NCI-H524 treated with DMSO at 0.1 percent for 48 hours (cell line): ENCODE measurements at places on chromosomes 6 and 20.

DNA sequence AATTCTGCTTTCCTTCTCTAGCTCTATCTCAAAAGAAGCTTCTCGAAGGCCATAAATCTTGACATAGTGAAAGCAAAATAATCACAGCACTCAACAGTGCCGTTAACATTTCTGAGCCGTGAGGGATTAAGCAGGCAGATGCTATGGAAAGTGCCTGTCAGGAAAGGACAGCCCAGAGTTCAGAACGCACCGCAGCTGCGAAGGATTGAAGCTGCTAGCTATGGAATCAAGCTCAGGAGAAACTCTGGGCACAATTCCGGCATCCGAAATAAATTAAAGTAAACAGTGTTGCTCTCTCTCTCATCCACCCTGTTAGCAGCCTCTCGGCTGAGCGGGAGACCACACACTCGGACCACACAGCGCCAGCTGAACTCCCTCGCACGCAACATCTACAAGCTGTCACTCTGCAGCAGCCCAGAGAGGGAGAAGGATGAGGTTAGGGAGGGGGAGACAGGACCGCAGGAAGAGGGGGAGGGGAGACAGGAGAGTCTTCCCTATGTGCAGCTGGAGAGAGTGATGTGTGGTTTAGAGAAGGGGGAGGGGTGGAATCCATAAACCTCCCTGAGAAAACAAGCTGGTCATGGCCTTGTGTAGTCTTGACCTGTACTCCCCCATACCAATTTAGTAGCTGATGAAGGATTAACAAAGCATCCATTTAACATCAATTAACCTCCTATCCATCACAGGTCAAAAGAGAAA is 9.0 kb downstream of the EXOC2 start:
- DNase-seq = peak; percentile 89

DNA sequence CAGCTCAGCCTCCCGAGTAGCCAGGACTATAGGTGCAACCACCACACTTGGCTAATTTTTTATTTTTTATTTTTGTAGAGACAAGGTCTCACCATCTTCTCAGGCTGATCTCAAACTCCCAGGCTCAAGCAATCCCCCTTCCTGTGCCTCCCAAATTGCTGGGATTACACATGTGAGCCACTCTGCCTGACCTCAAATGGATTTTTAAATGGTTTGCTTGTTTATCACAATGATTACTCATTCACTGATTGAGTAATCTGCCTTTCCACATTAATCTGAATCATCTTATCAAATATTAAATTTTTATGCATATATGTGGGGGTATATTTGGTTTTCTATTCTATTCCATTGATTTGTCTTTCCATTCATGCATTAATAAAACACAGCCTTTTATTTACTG is 9.4 kb upstream of the KHDC1L start:
- no peak for DNase-seq

- peak; percentile 1 for DNase-seq
Measured at GRCh38 chr6:44431118-44431725, 43.7 kb downstream of the CDC5L start.

- no peak for DNase-seq
Measured at GRCh38 chr6:20279051-20279450, 66.8 kb upstream of the MBOAT1 start.

DNA sequence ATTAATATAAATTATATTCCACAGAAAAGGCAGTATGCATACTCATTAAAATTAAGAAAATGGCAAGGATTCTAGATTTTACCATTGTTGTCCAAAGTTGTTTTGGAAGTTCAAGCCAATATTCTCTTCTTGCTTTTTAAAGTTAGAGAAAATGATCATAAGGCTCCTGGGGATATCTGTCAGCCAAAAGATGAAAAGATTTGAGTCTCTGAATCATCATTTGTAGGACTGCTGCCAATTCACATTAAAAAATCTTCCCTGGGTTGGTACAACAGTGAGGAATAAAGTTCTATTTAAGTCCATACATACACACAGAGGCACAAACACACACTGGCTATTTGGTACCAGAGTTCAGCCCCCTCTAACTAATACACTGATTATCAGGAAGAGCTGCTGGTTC is 620.1 kb downstream of the COL12A1 start:
- no peak for DNase-seq

- no peak for DNase-seq
Measured at GRCh38 chr6:43328528-43328927, 19.9 kb upstream of the CRIP3 start.

DNA sequence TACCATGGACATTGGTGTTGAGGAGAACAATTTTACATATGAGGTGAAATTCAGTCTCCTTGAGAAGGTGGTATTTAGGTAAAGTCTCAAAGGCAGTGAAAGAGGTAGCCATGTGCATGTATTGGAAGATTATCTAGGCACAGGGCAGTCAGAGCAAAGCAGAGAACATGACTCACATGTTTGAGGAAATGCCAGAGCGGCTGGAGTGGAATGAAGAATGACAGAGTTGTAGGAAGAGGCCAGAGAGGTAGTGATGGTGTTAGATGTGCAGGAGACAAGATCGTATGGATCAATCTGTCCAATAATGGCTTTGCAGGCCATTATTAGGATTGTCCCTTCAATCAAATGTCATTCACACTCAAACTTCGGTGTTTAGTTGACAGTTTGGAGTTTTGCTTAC is 449.4 kb upstream of the PTCHD4 start:
- DNase-seq = no peak

DNA sequence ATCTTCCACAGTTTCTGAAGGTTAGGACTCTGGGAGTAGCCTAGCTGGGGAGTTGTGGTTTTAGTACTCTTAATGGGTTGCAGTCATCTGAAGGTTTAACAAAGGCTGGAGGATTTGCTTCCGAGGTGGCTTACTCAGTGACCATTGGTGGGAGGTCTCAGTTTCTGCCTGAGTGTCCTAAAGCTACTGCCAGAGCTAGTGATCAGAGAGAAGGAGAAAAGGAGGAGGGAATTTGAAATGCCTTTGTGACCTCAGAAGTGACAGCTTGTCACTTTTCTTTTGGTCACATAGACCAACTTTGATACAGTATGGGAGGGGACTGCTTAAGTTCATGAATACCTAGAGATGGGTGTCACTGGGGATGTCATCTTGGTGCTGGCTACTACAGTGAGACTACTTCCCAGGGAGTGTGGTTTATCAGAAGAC is 41.3 kb downstream of the NCOA3 start:
- no peak for DNase-seq

- no peak for DNase-seq
Measured at GRCh38 chr20:43727980-43728590, 1.3 kb upstream of the GTSF1L start.

DNA sequence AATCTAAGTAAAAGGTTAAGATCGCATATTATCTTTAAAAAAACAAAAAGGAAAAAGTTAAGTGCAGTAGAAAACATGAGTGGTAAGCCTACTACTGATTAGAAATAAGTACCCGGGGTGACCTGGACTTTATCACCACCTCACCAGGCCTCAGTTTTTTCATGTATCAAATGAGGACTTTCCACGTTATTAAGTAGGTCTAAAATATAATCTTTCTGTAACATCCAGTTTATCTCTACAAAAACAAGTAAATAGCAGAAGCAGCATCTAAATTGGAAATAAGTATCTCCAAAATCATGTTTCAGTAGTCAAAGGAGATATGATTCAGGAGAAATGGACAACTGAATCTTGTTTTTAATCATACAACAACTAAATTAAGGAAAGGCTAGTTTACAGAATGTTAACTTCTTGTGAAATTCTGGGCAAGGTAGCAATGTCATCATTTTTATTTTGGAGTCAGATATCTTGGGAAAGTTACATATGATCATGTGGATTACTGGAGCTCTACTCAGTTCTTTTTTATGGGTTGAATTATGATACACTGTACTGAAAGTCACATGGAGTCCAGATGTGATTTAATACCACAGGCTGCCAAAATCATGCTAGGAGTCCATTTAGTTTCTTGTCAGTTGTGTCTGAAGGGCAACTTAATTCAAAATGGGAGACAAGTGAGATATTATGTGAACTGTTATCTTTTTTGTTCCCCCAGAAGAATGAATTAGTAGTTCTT is 114.7 kb upstream of the PRL start:
- DNase-seq = no peak

DNA sequence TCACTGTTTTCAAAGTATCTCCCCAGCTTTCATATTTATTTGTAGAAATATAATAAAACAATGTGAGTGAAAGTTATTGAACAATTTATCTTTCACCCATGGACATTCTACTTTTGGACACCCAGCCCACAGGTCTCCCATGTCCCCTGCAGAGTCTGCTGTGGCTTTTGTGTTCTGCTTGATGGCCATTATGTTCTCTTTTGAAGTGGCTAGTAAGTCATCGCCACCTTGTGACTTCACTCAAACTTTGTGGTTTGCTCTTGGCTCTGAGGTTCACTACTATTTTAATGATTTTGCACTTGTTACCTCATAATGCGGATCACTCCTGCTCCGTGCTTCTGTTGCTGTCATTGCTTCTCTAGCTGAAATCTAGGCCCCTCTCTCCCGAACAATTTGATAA is 10.2 kb upstream of the DEFB113 start:
- no peak for DNase-seq

DNA sequence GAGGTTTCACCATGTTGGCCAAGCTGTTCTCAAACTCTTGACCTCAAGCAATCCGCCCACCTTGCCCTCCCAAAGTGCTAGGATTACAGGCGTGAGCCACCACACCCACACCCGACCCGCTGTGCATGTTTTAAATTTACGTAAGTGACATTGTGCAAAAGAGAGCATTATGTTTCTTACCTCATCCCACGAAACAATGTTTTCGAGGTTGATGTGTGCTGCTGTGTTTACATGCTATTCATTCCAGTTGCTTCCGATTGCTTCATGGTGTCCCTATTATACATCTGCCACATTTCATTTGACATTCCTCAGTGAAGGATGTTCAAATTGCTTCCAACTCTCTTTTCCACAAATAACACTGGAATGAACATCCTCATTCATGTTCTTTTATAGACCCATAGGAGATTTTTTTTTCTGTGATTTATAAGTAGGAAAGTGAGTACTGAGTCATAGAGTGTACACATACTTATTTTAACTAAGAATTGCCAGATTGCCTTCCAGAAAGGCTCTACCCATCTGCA is 403.9 kb upstream of the JARID2 start:
- DNase-seq = no peak

DNA sequence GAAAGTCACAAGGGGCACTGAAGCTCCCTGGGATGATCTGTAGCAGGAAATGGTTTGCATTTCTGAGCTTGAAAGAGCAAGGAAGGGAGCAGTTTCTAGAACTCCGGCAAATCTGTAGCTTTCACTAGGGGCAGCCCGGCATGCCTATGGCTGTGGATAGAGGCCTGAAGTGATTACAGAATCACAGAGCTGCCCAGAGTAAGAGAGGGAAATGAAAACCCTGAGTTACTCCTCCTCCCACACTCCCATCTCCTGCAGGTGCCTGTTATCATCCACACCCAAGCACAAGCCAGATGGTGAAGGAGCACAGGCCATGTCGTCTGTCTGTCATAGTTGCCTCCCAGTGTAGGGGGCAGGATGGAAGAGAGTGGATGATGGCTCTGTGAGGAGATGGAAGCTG is 37.1 kb downstream of the HLA-F start:
- no peak for DNase-seq

GRCh38 chr6:143878272-143878760 is 14.0 kb downstream of the ZC2HC1B start:
- no peak for DNase-seq

DNA sequence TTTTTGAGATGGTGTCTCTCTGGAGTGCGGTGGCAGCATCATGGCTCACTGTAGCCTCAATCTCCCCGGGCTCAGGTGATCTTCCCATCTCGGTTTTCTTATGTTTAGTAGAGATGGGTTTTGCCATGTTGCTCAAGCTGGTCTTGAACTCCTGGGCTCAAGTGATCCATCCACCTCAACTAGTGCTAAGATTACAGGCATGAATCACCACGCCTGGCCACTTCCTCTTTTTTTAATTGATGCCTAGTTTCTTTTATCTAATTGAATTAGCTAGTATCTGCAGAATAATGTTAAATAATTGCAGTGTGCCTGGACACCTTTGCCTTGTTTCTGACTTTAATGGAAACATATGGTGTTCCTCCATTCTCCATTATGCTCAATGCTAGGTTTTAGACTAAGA is 38.4 kb upstream of the SLC22A16 start:
- DNase-seq = no peak

- no peak for DNase-seq
Measured at GRCh38 chr6:21604081-21604480, 10.5 kb downstream of the SOX4 start.

DNA sequence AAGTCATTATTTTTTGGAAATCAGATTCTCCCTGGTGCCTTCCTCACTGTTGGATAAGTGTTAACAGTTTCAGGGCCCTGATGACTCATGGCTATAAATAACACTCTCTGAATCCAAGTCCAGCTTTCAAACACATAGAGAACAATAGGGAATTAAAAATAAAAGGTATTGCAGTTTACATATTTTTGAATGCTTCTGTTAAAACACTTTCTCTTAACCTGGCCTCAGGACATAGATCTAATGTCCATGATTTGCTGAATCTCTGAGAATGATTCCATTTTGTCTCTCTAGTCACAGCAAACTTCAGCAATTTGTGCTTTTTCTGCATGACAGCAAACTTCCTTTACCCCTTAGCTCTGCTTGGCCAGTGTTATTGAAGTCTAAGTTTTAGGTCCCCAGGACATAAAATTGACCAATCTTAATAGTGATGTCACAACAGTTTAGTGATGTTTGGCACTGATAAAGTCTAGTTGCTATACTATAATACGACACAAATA is 1192.4 kb upstream of the CITED2 start:
- no peak for DNase-seq

GRCh38 chr6:78577585-78577984 is 289.8 kb upstream of the IRAK1BP1 start:
- no peak for DNase-seq

- no peak for DNase-seq
Measured at GRCh38 chr6:31761343-31761742, 1.1 kb upstream of the SAPCD1 start.

DNA sequence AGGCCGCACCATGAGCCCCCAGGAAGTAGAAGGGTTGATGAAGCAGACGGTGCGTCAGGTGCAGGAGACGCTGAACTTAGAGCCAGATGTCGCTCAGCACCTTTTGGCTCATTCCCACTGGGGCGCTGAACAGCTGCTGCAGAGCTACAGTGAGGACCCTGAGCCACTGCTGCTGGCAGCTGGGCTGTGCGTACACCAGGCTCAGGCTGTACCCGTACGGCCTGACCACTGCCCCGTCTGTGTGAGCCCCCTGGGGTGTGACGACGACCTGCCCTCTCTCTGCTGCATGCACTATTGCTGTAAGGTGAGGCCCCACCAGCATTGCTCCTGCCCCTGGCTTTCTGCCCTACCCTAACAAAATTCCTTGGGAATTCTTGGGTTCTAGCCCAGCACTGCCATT is 13.1 kb downstream of the DNPH1 start:
- peak; percentile 56 for DNase-seq

- no peak for DNase-seq
Measured at GRCh38 chr20:62635852-62636251, 6.5 kb upstream of the SLCO4A1 start.

GRCh38 chr6:20652299-20653084 is 118.2 kb downstream of the CDKAL1 start:
- no peak for DNase-seq

GRCh38 chr6:7433121-7433617 is 43.6 kb downstream of the RIOK1 start:
- no peak for DNase-seq

- no peak for DNase-seq
Measured at GRCh38 chr6:4965562-4966389, 38.1 kb downstream of the RPP40 start.
